ENCODE measurements at places on chromosomes 16 and 17.

DNA sequence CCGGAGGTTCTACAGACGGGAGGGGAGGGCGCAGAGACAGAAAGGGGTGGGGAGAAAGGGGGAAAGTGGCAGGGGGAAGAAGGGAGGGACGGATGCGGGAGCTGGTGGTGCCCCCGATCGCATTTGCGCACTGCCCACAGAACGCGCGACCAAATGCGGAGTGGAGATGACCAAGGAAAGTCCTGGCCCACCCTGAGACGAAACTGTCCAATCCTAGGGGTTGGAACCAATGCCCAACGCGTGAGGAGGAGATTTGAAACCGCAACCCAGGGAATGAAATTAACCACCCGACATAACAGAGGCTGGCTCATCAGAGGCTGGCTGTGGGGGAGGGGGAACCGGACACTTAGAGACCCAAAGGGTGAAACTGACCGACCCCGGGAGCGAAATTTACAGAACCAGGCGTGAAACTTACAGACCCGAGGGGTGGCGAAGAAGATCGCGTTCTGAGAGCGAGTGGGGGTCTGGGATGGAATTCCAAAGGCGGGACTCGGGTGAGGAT lies 1.4 kb downstream of the HES7 start:
- no peak for DNase-seq

DNA sequence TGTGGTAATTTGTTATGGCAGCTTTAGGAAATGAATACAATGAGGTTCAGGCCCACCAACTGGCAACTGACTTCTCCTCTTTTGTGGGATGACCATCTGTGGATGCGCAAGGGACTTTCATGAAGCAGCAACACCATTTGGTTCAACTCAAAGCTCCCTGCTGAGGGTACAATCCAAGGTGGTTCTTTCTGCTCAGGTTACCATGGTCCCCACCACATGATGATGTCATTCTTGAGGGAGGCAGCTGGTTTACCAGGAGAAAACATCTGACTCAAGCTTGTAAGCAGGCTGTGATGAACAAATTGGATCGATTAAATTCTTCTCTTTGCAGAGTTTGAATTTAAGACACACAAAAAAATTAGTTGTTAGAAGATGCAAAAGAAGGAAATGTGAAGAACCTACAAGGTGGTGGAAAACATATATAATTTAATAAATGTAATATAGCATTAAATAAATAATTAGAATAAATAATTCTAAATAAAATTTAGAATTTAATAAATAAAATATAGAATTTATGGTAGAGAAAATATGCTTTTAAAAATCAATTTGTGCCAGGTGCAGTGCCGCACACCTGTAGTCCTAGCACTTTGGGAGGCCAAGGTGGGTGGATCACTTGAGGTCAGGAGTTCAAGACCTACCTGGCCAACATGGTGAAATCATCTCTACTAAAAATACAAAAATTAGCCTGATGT lies 67.6 kb upstream of the ANKFN1 start:
- DNase-seq, result no peak

DNA sequence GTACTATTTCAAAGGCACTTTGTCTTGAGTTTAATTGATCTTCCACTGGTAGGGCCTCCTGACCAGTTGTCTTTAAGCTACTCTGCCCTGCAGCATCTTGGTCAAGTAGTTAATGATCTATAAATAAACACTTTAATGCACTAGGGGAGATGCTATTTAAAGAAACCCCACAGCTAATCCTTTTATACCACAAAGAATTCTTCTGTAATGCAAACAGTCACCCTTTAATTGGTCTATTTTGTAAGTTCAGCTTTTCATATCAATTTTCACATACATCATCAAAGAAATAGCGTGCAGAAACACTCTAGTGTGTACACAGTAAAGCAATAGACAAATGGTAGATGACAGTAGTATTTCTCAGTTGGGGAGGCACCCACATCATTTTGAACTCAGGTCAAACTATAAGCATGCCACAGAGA lies 70.3 kb downstream of the PMP22 start:
- DNase-seq, result no peak

GRCh38 chr16:53792161-53792951 lies 88.4 kb downstream of the FTO start:
- DNase-seq, result no peak

DNA sequence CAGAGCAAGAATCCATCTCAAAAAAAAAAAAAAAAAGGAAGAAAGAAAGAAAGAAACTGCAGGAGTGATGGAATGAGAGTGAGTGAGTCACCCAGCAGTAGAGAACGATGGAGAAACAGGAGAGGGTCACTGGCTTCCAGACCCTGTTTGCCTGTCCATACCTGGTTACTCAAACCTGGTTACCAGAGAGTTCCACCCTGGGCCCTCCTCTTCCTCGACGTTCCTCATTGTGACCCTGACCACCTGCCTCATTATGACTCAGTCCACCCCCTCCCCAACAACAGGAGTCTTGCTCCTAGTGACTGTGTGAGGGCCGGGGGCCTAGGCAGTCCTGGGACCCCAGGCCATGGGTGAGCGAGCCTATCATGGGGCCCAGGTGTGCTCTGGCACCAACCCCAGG lies at the start of gene SPEM3:
TSS of gene SPEM3 (plus strand) at position 301 of the 400 bp plus-strand sequence. CDS start at position 347, 46 bp downstream.
- no peak for DNase-seq

Measured in RWPE1 (cell line).